ENCODE measurements at places on chromosomes 6 and 20. TPM values are rescaled to one million over a fixed set of nuclear protein-coding genes. Genes with fewer than 3 reads are reported as not detected.

The FOXQ1 gene
- total RNA-seq, result not detected

The TREML1 gene
- total RNA-seq, result not detected

The AARS2 gene
- total RNA-seq, result 13.8 TPM

The OOEP gene
- total RNA-seq, result 0.26 TPM

The EYA4 gene
- not detected for total RNA-seq

The CRISP1 gene
- total RNA-seq, result not detected

The SOBP gene
- not detected for total RNA-seq

The CDSN gene
- total RNA-seq, result not detected

The KCNK5 gene
- total RNA-seq, result 6.1 TPM

The CLPSL1 gene
- total RNA-seq, result not detected

The NKAIN4 gene
- not detected for total RNA-seq

The PCSK2 gene
- total RNA-seq, result not detected

The SCAND1 gene
- total RNA-seq, result 32.7 TPM

The FHL5 gene
- total RNA-seq, result not detected

The GJA10 gene
- not detected for total RNA-seq
